Stimulated activated CD4-positive, alpha-beta T cell treated with anti-CD3 and anti-CD28 coated beads, TNF-alpha, amount 100 ng/mL, for 4 hours (primary cell): ENCODE measurements at places on chromosomes 3 and 15.

DNA sequence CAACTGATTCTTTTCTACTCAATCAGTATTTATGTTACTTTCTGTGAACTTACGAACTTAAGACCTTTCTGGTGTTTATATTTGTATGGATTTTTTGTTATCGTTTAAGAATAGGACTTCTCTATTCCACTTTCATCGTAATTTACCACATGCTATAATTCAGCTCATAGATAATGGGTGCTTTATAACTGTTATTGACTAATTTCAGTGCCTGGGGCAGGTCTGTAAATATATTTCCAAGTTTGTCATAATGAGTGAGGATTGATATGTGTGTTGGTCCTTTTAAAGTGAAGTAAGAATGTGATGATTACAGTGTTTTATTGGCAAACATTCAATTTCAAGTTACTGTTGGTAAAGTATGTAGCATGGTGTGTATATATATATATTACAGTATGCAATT lies 1.8 kb upstream of the NAALADL2 start:
- no peak for DNase-seq

GRCh38 chr3:175020101-175020500 lies 161.0 kb downstream of the NAALADL2 start:
- DNase-seq: no peak

- no peak for DNase-seq
Observed at GRCh38 chr3:12729051-12729651, 29.9 kb downstream of the TMEM40 start.

- DNase-seq: no peak
Observed at GRCh38 chr3:58352626-58353025, 19.9 kb downstream of the PXK start.

- DNase-seq: no peak
Observed at GRCh38 chr3:57199895-57200297, at the start of gene HESX1. Gene HESX1, minus strand, starts transcription at chr3:57199978. Its CDS starts 60 bp downstream, at chr3:57199918.

DNA sequence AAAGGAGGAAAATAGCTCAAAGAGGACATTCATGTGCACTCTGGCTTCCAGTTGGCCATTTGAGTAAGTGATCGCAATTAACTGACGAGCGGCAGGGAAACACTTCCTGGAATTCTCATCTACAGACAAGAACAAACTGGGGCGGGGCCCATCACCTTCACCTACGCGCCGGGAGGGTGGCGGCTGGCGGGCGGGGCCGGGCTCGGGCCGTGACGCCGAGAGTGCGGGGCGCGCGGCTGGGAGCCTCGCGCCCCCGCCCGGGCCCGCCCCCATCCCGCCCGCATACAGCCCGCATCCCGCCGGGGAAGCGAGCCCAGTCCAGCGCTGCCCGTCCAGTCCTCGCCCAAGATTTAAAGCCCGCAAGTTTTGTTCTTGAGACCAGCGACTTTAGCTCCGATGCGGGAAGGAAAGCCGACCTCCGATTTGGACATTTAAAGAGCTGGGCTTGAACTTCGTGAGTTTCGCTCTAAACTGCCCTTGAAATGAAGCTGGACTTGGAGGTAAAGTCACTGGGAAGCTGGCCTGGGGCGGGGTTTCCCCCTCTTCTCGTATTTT lies at the start of gene B3GNT5:
Gene B3GNT5, plus strand, starts transcription at position 281 of the 555 bp plus-strand sequence. CDS start 16,546 bp downstream, outside the sequence.
- DNase-seq: no peak

DNA sequence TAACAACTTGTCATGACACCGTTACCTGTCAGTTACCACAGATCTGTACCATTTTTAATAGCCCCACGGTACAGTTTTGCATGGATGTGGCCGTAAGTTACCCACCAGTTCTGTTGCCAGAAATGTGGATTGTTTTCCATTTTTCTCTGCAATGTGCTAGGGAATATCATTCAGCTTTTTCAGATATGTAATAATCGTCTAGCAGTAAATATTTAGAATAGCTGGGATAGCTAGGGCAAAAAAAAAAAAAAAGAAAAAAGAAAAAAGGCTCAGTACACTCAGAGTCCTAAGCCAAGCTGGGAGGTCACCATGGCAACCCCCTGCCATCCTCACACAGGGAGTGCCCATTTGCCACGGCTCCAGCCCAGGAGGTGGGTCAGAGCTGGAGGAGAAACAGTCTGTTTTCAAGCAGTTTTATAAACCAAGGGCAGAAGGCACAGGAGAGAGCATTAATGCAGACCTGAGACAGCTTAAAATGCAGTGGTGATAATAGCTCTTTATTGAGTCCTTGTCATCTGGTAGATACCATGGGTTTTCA lies 25.2 kb downstream of the PAQR5 start:
- no peak for DNase-seq

DNA sequence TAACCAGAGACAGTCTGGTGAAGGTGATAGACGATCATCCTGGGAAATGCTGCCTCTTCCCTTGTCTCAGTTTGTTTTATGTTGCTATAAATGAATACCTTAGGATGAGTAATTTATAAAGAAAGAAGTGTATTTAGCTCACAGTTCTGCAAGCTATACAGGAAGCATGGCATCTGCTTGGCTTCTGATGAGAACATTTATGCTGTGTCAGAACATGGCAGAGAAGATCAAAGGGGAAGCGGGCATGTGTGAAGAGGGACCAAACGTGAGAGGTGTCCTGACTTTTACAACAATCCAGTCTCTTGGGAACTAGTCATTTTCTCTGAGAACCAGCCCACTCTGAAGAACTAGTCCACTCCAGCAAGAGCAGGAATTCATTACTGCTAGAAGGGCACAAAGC lies 9.6 kb downstream of the CMC1 start:
- DNase-seq: no peak

DNA sequence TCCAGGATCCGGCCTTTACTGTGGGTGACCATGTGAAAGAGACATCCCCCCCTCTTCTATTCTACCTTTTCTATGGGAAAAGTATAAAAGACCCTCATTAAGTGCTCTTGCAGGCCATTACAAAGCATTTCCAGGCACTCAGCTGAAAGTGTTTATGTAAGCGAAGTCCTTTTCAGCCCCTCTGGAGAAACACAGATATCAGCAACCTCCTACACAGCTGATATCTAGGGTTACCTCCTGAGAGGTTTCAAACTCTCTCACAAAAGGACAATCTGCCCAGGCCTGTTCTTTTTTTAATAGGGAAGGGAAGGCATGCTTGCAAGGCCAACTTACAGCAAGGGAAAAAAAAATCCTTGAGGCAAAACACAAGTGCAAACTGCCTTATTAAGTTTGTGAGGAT lies 12.6 kb downstream of the ETV5 start:
- no peak for DNase-seq

DNA sequence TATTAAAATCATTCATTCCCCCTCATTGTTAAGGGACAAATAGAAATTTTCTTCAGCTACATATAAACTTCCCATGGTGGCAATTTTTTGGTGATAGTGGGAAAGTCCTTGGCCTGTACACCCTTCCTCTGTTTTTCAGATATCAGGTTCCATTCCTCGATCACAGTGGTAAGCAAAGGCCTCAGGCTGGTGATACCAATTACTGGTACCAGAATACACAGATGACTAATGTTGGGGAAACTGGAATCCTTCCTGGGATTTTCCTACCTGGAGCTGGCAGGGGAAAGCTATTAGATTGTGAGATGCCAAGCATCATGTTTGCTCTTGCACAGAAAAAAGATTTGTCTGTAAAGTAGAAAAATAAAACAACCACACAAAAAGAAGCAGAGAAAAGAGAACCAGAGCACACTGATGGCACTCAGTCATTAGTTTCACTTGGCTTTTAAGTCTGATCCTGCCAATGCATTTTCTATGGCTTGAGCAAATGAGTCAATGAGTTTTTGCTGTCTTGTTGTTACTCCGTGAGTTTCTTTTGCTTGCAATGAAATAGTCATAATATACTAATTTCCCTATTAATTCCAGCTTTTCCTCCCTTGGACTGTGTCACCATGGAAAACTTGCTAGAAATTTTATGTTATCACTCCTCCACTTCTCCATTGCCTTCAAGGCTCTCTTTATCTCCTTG lies 795.0 kb downstream of the ROBO1 start:
- DNase-seq: no peak

DNA sequence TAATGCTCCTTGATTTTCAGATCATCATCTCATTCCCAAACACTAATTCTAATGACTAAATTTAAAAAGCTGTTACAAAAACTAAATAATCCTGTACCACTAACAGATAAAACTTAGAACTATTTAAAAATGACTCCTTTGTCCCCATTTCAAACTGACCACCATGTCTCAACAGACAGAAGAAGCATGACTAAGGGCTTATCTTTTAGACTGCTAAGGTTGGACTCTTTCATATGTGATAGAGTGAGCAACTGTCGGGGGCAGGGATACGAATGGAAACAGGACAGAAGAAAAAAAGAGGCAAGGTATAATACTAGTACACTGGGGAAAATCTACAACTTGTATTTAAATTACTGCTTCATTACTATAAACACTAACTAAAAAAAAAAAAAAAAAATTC lies 23.3 kb downstream of the SNX4 start:
- no peak for DNase-seq

DNA sequence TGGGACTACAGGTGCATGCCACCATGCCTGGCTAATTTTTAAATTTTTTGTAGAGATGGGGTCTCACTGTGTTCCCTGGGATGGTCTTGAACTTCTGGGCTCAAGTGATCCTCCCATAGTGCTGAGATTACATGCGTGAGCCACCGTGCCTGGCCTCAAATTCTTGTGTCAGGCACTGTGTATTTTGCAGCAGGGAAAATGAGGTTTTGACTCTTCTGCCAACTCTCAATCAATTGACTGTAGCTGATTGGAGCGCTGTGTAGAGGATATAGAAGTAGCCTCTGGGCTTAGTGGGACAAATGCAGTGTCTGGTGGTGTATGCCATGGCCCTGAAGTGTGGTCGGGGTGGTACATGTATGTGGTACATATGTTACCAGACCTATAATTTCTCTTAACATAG lies 152.3 kb downstream of the FNDC3B start:
- DNase-seq: no peak

- no peak for DNase-seq
Observed at GRCh38 chr3:181329024-181329423, 339.5 kb upstream of the DNAJC19 start.

GRCh38 chr3:23331141-23331935 lies 128.2 kb downstream of the UBE2E2 start:
- no peak for DNase-seq

GRCh38 chr3:58144478-58145325 lies 66.1 kb downstream of the DNASE1L3 start:
- no peak for DNase-seq

DNA sequence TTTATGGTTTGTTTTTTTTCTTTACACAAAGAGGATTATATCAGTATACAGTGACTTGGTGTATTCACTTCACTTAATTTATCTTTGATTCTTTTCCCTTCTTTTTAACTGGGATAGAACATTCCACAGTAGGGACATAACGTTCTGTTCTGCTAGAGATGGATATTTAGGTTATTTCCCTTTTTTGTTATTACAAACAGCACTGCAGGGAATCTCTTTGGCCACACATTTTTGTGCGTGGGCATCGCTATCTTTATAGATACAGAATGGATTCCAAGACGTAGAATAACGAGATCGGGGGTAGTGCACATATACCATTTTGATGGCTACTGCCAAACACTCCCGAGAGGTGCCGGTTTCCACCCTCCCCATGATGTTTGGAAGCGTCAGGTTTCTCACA lies 44.8 kb downstream of the PXYLP1 start:
- no peak for DNase-seq

GRCh38 chr3:64187065-64187959 lies 38.0 kb downstream of the PRICKLE2 start:
- DNase-seq: no peak

- no peak for DNase-seq
Observed at GRCh38 chr3:38655708-38656300, 6.3 kb upstream of the SCN5A start.

DNA sequence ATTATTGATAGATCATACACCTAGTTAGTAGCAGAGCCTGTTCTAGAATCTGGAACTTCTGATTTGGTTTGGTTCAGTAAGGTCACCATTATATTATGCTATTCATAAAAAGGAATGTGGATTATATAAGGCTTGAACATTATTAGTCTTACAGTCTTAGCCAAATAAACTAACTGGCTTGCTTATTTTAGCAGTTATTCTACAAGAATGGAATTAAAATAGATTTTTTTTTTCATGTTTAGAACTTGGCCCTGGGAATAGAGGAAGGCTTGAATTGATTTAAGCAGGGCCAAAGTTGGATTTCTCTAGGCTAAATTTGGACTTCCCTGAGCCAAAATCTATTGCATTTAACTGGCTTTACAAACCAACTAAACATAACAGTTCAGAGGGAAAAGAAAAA lies 24.4 kb downstream of the DTWD1 start:
- DNase-seq: no peak

DNA sequence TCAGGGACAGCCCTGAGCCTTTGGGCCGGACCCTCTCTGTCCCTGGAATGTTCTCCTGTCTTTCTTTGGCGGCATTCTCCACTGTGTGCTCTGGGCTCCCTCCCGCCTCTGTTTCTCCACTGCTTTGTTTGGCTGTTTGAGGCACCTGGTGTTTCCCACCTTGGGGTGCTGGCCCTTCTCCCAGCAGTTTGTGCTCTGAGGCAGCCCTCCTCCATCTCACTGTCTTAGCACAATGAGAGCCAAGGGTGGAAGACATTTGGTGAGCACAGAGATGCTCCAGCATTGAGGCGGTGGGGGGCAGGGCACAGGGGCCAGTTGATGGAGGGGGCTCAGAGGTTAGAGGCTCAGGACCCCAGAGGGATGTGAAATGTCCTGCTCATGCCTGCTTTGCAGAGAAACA lies 54.3 kb downstream of the RASGRF1 start:
- no peak for DNase-seq

DNA sequence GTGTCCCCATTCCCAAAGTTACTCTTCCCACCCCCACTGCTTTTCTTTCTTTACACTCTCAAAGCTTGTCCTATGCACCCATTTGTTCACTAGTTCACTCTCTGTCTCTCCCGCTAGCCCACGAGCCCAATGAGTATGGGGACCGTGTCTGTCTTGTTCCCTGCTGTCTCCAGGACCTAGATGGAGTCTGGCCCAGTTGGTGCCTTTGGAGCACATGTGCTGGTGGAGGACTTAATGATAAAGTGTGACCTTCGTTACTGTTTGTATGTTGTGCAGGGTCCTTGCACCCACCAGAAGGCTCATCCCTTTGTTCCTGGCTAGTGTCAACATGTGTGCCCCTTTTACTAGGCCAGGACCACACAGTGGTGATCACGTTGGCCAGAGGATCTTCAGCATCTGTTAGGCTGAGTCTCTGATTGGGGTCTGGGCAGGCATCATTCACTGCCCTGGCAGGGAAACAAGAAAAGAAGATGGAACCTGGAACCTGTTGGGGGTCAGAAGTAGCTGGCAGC lies 7.4 kb downstream of the CISH start:
- no peak for DNase-seq

GRCh38 chr3:56591262-56591661 lies 34.3 kb downstream of the CCDC66 start:
- no peak for DNase-seq

DNA sequence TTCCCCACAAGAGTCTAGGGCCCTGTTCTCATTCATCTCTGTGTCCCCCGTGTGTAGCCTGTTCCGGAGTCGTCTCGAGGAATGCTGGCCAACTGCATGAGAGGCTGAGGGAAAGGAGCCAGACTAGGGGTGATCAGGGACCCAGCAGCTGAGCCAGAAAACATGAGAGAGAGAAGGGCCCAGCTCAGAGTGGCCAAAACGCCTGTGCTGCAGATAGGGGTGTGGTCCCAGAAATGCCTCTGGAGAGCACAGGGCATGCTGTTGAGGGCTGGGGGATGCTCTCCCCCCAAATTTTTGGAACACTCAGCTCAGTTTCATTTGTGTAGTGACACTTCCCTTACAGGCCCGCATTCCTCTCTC lies 14.1 kb downstream of the CYP1A2 start:
- no peak for DNase-seq
